ENCODE measurements at places on chromosomes 3 and 15.

DNA sequence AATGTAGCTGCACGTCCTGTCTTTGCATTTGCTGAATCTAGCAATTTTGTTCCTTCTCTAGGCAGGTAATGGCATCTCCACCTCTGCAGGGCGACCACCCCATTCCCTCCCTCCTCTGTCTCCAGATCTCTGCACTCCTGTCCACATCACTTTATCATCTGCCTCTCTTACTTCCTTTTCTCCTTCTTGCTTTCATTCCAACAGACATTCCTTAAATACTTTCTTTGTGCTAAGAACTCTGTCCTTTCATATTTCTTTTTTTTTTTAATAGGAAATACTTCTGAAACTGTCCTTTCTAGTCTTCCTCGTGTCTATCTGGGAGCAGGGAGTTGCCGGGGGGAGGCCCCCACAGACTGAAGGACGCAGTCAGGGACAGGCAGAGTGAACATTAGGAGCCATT is 7.2 kb downstream of the ITIH3 start:
- no peak for DNase-seq

- no peak for DNase-seq
Measured at GRCh38 chr3:56654460-56654859, 28.6 kb downstream of the TASOR start.

- no peak for DNase-seq
Measured at GRCh38 chr3:162193148-162194095, 696.8 kb downstream of the OTOL1 start.

- no peak for DNase-seq
Measured at GRCh38 chr3:194961571-194961970, 275.9 kb downstream of the FAM43A start.

DNA sequence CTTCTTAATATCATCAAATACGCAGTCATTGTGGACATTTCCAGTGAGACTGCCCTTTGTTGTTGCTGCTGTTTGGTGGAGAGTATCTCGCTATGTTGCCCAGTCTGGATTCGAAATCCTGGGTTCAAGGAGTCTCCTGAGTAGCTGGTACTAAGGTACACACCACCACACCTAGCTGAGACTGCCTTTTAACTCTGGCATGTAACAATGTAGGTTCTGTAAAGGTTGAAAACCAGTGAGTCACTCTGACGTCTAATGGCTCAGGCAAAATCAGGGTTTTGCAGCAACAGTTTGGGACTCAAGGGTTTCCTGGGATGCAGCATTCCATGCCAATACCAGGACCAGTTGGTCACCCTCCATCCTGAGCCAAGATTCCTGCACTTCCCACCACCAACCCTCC is 52.2 kb downstream of the AQP9 start:
- DNase-seq: no peak

DNA sequence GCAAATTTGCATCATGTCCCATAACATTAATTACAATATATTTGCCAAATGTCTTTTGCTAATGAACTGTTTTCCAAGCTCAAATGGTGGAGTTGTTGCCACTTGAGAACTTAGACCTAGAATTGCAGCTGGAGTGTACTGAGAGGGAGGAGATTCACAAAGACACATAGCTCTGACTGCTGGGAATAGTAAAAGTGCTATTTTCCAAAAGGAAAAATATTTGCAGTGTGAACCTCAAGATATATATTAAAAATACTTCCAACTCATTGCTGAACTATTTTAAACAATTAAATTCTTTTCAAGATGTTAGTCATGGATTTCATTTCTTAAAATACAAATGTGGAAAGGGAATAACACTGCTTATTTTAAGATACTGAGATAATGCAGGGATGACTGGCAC is 666.8 kb upstream of the ARPP21 start:
- no peak for DNase-seq

- DNase-seq: no peak
Measured at GRCh38 chr15:58707397-58707796, 42.1 kb downstream of the ADAM10 start.

DNA sequence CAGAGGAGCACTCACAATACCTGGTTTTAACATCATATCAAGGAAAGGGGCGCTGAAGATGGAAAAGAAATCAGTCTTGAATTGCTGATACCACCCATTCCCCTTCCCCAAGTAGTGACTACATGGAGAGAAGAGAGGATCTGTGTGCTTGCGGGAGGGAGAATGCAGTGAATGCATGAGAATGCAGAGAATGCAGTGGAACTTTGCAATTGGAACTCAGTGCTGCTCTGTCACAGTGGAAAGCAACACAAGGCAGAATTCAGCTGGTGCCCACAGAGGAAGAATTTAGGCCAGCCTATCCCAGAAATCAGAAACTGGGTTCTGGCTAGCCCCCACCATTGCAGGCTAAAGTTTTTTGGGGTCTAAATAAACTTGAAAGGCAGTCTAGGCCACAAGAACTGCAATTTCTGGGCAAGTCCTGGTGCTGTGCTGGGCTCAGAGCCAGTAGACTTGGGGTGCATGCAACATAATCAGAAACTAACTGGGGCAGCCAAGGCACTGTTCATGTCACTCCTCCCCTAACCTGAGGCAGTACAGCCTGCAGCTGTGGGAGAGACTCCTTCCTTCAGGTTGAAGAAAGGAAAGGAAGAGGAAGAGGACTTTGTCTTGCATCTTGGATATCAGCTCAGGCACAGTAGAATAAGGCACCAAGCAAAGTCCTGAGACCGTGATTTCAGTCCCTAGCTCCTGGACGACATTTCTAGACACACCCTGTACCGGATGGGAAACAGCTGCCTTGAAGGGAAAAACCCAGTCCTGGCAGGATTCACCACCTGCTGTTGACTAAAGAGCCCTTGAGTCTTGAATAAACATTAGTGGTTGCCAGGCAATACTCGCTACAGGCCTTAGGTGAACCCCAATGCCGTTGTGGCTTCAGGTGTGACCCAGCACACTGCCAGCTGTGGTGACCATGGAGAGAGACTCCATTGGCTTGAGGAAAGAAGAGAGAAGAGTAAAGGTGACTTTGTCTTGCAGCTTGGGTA is 329.3 kb downstream of the TBL1XR1 start:
- DNase-seq: no peak

DNA sequence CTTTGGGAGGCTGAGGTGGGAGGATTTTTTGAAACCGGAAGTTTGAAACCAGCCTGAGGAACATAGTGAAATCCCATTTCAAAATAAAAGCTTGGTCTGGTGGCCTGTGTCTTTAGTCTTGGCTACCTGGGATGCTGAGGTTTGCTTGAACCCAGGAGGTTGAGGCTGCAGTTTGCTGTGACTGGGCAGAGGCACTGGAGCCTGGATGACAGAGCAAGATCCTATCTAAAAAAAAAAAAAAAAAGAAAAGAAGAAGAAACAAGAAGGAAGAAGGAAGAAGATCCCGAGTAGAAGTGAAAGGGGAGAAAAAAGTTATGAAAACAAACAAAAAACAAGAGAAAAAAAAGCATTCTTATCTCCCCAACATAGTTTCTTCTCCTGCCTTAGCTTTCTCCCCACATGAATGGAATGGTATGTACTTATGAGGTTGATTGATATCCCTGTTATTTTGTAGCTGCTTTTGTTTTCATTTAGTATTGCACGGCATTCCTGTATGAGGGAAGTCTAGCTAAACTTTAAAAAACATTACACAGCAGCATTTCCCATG is 42.4 kb downstream of the TMEM40 start:
- DNase-seq: peak; percentile 36

DNA sequence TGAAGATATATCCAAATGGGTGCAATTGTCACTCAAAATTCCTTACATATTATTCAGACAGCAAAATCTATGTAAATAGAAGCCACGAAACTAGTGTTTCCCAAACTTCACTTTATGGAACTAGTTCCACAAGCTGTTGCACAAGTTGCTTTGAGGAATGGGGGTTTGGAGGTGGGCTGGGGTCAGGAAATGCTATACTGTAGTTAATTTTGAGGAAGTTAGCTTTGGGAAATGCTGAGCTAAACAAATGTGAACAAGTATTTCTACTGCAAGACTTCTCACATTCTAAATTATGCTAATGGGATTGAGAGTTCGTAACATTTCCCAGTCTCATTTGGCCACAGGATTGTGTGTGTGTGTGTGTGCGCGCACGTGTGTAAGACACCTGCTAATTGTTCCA is 28.7 kb upstream of the SAMMSON start:
- DNase-seq: peak; percentile 89

- no peak for DNase-seq
Measured at GRCh38 chr15:60773901-60774300, 295.0 kb upstream of the ICE2 start.

DNA sequence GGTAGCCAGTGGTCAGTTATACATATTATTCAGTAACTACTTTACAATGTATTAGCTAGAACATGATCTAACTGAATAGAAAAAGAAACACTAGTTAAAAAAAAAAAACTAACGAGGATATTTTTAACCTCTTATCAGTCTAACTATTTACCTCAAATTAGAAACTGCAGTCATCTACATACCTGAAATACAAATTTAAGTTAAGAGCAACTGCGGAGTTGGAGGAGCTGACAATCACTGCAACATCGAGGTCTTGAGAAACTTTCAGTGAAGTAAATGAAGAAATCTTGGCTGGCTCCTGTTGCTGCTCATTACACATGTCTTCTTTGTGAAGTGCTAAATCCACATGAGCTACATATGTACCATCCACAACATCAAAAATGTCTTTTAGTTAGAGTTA is 6.5 kb downstream of the SPG11 start:
- DNase-seq: no peak

- DNase-seq: no peak
Measured at GRCh38 chr3:56789076-56789475, 12.7 kb downstream of the ARHGEF3 start.

DNA sequence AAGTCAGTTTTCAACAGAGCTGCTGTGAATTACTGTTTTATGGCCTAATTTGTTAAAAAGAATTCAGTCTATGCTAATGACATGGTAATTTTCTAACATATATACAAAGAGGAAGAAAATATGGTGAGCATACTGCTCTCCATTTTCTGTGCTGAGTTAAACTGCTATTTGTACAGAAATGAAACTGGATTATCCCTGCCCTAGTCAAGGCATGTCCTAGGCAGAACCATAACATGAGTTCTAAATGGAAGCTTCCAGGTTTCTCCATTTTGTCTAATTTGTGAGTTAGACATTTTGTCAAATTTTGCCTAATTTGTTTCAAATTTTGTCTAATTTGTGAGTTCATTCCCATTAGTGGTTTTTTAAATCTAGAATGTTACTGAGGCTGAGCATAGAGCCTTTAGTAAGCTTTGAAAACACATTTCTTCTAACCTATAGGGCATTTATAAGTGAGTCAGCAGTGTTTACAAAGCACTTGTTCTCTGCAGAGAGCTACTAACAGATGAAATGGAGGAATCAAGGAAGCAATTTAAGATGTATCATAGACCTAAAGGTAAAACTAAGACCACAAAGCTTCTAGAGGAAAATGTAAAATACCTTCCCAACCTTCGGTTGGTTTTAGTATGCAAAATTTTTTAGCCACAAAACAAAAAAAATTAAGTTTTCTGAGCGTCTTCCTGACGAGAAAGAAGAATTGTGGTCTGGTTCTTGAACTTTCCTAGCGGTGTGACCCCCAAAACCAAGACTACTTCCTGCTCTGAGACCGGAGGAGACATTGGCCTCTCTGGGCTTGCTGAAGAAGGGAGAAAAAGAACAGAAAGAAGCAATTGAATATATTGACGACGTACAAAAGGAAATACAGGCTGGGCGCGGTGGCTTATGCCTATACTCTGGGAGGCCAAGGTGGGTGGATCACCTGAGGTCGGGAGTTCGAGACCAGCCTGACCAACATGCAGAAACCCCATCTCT is 9.8 kb downstream of the P2RY14 start:
- no peak for DNase-seq

- no peak for DNase-seq
Measured at GRCh38 chr3:9091486-9092235, 128.4 kb upstream of the RAD18 start.

DNA sequence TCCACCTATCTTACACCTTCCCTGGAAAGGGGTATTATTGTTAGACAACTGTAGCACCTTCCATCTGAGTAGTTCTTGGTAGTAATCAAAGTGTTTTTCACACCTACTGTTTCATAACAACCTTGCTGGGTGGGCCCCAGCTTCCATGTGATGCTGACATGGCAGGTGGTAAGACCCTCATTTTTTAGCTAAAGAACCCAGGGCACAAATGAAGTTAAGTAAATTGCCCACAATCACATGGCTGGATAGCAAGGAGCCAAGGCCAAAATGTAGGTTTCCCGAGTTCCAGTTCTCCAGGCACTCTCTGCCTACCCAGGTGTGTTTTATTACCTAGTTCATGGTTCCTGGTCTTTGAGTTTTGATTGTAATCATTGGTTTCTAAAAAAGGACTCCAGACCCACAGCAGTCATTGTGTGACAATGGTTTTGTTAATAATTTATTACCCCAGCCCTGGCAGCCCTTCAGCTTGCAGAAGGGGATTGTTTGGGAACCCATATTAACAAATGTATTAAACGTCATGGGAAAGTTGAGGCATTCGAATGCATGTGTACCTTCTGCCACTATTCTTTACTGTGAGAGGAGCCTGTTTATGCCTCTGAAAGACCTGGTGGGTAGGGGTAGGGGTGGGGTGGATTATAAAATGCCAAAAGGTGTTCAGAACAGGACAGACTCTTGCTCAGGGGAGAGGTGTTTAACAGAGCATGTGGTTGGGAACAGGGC is 222.2 kb upstream of the BHLHE40 start:
- DNase-seq: no peak

- no peak for DNase-seq
Measured at GRCh38 chr15:39358441-39359041, 222.3 kb upstream of the THBS1 start.

DNA sequence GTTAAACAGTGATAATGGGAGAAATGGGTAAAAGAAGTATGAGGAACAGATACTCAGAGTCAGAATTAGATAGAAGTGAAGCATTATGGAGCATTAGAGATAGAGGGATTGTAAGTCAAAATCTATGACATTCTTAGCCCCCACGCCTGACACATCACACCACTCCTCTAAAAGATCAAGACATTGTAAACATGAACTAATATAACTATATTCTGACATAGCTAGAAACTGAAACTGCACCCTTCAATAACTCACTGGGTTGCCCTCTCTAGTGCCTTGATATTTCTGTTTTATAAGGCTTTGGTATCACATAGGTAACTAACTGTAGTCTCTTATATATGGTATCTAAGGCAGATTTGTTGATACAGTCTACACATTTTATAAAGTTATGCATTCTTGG is 684.3 kb upstream of the DPPA4 start:
- no peak for DNase-seq

DNA sequence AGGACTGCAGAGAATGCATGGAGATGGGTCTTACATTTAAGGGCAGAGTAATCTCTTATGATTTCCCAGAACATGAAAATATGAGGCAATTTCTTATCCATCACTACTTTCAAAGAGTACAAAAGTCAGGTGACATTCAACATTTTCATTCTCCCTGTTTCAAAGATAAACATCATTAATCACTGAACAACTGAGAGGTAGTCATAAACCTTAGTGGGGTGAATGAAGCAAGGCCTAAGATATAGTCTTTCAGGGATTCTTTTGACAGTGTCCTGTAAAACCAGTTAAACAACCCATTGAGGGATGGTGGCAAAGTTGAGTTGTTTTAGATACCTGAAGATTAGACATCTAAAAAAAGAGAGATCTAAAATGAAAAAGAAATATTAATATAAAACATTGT is 271.6 kb upstream of the CBLB start:
- DNase-seq: no peak
